ENCODE measurements at places on chromosomes 6 and 20.

- H3K27me3 ChIP-seq, result peaks cover 27% of the 10 kb centered on the region
- no peak overlapping the region for H3K27ac ChIP-seq
- no peak for DNase-seq
- H3K4me3 ChIP-seq, result no peak overlapping the region
These were observed 8.0 kb upstream of the KCNK16 start for GRCh38 chr6:39330476-39330875.

DNA sequence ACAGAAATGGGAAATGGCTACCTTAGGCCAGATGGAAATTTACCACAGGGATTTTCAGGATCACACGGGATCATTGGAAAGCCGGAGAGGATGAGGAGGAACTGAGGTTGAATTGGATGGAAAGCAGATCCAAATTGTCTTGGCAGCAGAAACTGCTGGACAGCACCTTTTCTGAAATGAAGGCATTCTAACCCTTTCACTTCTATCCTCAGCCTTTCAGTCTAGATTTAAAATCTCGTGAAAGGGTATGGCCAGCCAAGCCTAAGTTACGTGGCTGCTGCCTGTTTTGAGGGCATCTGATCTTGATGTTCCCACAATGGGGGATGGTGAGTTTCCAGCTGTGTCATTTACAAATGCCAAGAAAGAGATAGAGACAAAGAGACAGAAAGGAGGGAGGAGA lies 358.2 kb downstream of the KIF16B start:
- DNase-seq, result no peak
- H3K27me3 ChIP-seq, result no peaks in the 10 kb centered on the region
- no peaks in the 10 kb centered on the region for H3K4me1 ChIP-seq
- no peaks in the 10 kb centered on the region for H3K36me3 ChIP-seq
- no peak overlapping the region for H3K4me3 ChIP-seq
- no peak overlapping the region for H3K27ac ChIP-seq

- DNase-seq, result no peak
- no peaks in the 10 kb centered on the region for H3K4me1 ChIP-seq
- no peaks in the 10 kb centered on the region for H3K27me3 ChIP-seq
- no peak overlapping the region for H3K27ac ChIP-seq
- peaks cover 8% of the 10 kb centered on the region for H3K36me3 ChIP-seq
These were observed 20.8 kb downstream of the PABPC1L start for GRCh38 chr20:44930517-44931168.

DNA sequence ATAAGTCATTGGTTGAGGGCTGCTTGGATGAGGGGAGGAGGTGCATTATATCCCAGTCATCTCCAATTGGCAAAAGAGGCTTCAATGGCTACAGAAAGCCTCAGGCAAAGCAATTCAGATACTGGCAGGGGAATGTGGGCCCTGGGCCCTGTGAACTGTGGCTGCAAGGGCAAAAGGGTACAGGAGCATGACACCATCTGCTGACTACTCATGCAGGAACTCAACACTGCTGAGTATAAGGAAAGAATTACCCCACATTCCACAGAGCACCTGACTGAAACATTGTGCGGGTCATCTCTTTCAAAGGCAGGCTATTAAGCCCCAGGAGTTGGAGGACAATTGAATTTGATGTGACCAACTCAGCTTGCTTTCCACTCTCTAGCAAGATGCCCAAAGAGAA lies 92.1 kb upstream of the SPTLC3 start:
- peaks cover 17% of the 10 kb centered on the region for H3K4me1 ChIP-seq
- no peaks in the 10 kb centered on the region for H3K36me3 ChIP-seq
- H3K4me3 ChIP-seq, result no peak overlapping the region
- peak; percentile 83 for DNase-seq

DNA sequence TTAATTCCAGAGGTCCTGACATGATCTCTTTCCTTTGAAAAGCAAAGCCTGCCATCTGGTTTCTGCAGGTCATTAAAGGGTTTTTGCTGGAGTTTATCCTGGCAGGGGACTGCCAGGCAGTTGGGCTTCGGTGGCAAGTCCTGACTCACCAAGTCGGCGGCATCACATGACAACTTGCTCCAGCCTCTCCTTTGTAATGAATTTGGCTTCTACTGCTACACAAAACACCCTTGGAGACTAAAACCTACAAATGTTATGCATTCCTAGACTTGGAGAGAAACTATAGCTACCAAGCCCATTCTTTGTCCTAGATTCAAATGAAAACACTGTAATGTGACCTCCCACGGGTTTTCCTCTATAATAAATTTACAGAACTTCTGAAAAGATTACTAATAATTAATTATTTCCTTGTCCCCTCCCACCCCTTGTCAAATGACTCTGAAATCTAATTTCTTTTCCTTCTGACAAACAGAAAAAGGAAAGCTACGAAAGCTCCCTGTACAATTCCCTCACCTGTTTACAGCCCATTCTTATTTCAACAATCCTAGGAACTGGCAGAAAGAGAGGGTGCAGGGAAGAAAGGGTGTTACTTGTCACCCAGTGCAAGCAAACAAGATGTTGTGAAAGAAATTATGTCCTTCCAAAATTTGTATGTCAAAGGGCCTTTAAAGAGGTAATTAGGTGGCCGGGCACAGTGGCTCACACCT lies 62.9 kb downstream of the QRSL1 start:
- no peaks in the 10 kb centered on the region for H3K4me1 ChIP-seq
- H3K27ac ChIP-seq, result no peak overlapping the region
- H3K36me3 ChIP-seq, result no peaks in the 10 kb centered on the region
- no peak for DNase-seq

All from large intestine (tissue), 12 donors.